ENCODE measurements at places on chromosomes 3 and 15.

GRCh38 chr15:51499379-51499976, 123.1 kb downstream of the DMXL2 start:
- DNase-seq: no peak

DNA sequence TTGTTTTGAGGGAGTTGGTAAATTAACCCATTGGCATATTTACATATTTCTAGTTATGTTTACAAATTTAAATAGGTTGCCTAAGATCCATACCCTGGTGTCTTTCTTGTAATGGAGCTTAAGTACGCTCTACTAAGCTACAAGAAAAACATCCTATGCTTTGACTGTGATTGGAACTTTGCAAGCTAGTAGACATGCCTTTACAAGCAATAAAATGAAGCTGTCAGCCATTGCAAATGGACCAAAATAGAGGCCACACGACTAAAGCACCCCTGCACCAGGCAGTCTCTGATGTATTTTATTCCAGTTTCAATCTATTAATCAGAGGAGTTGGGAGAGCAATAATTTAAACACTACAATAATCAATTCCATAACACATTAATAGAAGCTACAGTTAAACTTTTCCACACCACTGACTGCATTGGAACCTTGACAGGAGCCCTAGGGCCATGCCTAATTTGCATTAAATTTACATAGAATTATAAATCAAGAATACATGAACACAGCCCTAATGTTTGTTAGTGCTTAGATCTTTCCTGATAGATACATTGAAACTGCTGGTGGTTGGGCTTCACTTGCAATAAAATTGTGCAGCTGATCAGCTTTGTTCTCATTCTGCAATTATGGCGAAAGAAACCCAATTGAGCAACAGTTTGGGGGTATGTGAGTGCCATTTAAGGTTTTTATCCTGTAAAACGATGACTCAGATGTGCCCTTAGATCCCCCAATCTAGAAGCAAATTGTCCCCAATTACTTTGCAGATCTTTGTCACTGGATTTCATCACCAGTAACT, 360.1 kb downstream of the LSAMP start:
- no peak for DNase-seq

DNA sequence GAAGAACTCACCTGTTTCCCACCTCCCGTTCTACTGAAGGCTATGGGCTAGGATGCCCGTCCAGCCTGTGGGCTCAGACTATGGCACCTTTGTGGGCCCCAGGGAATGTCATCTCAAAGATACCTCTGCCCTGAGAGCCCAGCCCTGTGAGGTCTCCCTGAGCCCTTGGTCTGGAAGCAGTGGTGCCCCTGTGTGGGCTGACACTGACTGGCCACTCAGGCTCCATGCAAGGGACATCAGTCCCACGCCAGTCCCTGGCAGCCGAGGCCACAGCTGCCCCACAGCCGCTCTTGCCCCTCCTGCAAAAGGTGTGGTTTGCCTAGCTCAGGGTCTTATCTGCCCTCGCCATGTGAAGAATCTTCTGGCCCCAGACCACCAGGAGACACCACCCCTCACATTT, 106.9 kb downstream of the KLF13 start:
- DNase-seq: no peak

GRCh38 chr3:104750581-104750980, 616.1 kb upstream of the ALCAM start:
- no peak for DNase-seq

DNA sequence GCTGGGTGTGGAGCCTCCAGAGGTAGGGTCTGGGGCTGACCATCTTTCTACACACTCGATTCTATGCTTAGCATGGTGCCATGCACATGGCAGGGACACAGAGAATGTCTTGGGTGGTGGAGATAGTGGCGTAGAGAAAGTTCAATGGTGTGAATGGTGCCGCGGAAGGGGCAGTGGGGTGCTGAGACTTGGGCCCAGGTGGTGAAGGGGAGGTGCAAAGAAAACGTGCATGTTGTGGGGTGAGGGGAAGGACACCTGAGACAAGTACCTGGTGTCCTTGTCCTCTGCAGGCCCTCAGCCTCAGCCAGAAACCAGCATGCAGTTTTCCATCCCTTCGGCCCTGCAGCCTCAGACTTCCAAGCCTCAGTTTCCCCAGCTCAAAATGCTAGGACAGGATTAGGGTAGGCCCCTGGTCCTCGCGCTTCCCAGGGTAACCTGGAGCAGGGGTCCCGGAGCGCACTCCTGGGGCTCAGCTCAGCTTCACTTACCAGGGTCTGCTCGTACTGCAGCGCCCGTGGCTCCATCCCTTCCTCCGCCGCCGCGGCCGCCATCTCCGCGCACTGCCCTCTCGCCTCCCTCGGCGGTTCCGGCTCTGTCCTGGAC, 375 bp downstream of the CLCN2 start:
- DNase-seq: no peak

- DNase-seq: peak; percentile 48
These were observed 10.0 kb upstream of the MBNL1 start for GRCh38 chr3:152258448-152259393.

DNA sequence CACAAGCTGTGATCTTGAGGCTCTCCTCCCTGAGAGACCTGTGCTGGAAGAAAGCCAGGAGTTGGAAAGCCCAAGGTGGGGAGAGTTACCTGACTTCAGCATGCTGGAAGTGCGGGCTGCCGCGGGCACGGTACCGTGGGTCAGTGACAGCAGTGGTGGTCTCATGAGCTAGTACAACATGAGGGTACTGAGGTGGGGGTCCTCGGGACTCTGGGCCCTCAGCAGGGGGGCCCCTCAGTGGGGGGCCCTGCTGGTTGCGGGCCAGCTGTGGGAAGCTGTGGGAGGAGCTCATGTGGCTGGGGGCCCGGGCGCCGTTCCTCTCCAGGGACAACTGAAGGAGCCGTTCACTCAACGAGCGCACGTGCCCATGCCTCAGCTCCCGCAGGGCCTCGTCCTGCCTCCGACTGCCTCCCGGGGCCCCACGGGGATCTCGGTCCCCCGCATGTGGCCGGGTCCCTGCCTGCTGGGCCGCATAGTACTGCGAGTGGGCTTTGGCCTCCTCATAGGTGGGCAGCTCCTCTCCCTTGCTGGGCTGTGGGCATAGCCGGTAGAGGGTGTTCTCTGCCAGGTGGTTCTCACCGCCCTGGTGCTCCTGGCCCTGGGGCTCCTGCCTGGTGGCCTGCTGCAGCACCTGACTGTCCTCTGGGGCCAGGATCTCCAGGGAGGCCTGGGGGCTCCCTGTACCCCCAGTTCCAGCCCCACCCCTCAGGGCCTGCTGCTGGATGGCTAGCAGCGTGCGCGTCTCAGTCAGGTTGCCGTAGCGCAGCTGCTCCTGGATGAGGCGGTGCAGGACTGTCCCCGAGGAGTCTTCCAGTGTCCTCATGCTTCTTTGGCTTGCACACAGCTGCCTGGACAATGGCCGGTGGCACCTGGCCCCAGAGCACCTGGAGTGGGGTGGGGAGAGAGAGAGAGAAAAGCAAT, 3.4 kb downstream of the AMOTL2 start:
- DNase-seq: no peak

GRCh38 chr3:8757551-8758518, 11.6 kb downstream of the OXTR start:
- no peak for DNase-seq
